AG09309 (cell line): ENCODE measurements at places on chromosomes 11 and 22.

DNA sequence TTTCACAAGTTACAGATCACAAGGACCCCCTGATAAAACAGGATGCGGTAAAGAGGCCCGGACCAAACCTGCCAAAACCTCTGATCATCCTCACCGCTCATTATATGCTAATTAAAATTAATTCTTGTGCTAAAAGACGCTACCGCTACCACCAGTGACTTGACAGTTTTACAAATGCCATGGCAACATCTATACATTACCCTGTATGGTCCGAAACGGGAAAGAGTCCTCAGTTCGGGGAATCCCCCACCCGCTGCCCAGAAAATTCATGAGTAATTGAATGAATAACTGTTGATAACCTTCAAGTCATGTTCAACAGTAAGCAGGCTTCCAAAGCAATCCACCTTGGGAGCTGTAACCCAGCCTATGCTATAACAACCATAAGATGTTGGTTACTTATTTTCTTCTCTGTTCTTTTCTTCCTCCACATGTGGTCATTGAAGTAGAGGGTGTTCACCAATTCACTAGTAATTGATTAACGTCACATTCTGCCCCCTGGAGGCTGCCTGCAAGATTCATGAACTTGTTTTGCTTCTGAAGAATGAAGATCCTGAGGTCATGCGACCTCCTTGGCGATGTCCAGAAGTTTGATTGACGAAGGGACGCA lies 20.6 kb downstream of the APOBEC3H start:
- DNase-seq: peak; percentile 4

GRCh38 chr11:85682330-85683305 lies 3.4 kb downstream of the CCDC89 start:
- DNase-seq: no peak

DNA sequence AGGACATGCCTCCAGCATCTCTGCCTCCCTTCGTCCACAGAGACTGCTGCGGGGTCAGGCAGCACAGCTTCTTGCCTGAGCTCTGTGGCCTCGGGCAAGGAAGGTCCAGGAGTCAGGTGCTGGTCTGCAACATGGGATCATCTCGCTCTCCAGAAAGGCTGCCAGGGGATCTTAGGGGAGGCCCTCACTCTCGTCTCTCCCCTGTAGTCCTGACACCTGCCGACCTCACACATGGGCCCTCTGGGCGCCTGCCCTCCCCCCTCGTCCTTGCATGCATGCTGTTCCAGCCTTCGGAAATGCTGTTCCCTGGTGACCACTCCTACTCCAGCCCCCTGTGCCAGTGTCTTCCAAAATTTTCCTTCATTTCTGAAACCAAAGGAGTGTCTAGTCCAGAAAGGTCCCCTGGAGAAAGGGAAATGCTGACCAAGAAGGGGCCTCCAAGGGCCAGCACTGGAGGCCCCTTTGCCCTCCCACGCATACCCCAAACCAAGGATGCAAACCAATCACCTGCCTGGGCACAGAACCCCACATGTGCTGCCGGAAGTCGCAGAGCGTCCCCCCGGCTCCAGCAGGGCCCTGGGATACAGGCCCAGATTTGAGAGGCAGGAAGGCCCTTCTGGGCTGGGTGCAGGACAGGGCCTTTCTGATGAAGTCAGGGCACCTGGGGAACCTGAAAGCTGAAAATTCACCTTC lies 41.0 kb downstream of the IGF2 start:
- no peak for DNase-seq

- no peak for DNase-seq
Measured at GRCh38 chr11:27460158-27460978, 12.2 kb downstream of the LGR4 start.

DNA sequence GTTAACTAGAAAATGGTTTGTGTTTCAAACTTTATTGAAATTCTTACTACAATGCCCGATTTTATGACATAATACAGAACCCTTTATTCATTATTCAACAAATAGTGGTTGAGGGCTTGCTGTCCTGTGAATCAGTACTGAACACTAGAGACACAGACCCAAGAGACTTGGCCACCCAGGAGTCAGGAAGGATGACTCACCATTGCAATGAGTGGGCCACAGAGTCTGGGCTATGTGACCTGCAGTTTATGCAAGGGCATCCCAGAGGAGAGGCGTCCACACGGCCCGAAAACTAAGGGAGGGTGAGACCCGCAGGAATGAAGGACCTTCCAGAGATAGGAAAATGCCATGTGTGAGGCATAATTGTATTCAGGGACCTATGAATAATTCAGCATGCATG lies 143.8 kb upstream of the DDI1 start:
- DNase-seq: no peak

DNA sequence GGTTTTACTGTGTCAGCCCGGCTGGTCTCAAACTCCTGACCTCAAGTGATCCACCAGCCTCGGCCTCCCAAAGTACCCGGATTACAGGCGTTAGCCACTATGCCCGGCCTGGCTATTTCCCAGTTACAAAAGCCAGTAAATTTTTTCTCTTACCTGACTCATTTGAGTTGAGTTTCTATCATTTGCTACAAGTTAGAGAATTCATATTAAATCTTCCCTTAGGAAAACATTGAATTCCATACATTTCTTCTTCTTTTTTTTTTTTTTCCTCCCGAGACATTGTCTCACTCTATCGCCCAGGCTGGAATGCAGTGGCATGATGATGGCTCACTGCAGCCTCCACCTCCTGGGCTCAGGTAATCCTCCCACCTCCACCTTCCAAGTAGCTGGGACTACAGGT lies 26.0 kb downstream of the CHEK2 start:
- no peak for DNase-seq

GRCh38 chr11:43802509-43802908 lies 78.1 kb upstream of the ALKBH3 start:
- DNase-seq: no peak

- DNase-seq: no peak
Measured at GRCh38 chr11:23539556-23539955, 679.3 kb upstream of the CCDC179 start.

DNA sequence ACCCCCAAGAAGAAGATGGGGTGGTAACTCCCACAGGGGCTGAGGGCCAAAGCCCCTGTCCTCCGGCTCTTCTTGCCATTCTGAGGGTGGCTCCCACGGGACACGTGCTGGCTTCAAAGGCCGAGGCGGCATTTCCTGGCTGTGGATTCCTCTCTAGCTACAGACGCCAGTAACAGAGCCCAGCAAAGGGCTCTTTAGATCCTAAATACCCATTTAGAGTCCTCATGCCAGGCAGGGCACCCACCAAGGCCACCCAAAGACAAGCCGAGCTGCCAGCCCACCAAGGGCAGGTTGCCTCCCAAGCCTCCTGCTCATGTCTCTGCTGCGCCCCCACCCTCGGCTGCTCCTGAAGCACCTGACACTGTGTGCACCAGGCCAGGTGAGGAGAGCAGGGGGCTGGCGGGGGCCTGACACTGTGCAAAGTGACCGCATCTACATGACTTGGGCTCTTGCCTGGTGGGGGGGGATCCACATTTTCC lies 5.7 kb downstream of the LRFN4 start:
- DNase-seq: no peak

DNA sequence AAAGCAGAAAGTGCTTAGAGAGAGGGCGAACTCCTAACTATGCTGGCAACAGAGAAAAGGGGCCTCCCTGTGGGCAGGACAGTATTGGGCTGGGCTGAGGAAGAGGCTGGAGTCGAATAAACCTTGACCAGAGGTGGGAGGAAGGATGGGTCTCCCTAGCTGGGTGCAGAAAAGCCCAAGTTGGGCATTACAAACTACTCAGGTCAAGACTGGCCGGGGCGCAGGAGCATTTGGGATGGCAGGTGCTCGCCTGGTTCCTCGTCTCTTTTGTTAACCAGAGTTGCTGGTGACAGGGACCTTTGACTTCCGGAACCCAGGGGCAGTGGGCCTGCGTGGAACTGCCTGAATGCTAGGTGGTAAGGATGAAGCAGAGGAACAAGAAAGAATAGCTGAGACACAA lies 80.3 kb upstream of the SHISAL1 start:
- no peak for DNase-seq

- no peak for DNase-seq
Measured at GRCh38 chr11:30725645-30726195, 139.6 kb upstream of the MPPED2 start.

DNA sequence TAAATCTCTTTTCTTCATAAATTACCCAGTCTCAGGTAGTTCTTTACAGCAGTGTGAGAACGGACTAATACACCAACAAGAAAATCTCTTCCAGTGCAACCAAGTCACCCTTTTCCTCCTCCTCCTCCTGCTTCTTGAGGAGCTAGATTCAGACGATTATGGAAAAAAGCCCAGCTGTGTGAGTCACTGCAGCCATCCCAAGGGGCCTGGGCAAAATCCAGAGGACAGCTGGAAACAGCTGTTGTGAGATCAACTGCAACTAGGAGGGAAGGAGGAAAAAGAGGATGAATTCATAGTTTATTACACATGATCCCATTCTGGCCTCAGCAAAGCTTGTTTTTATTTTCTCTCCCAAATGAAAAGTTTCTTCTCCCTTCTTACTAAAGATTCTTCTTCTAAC lies 32.9 kb downstream of the RBFOX2 start:
- DNase-seq: peak; percentile 86

DNA sequence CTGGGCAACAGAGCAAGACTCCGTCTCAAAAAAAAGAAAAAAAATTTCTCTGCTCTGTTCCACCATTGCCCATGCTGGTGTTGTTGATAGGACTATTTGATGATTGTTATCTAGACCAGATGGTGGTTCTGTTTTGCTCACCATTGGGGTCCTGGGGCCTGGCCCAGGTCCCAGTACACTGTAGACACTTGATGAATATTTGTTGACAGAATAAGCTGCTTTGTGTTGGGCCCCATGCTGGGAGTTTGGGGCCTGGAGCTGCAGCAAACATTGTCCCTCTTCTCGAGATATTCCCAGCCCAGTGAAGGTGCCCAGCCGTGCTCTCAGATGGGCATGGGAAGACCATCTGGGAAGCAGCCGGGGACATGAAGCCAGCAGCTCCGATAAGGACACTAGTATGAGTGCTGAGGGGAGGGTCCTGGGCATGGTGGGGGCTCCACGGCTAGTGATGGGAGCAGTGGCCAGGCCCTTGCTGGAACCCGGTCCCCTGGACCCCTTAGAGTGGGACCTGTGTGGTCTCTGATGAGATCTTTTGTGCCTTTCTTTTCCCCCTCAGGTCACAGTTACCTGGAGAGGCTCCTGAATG lies 13.6 kb downstream of the INCENP start:
- no peak for DNase-seq

DNA sequence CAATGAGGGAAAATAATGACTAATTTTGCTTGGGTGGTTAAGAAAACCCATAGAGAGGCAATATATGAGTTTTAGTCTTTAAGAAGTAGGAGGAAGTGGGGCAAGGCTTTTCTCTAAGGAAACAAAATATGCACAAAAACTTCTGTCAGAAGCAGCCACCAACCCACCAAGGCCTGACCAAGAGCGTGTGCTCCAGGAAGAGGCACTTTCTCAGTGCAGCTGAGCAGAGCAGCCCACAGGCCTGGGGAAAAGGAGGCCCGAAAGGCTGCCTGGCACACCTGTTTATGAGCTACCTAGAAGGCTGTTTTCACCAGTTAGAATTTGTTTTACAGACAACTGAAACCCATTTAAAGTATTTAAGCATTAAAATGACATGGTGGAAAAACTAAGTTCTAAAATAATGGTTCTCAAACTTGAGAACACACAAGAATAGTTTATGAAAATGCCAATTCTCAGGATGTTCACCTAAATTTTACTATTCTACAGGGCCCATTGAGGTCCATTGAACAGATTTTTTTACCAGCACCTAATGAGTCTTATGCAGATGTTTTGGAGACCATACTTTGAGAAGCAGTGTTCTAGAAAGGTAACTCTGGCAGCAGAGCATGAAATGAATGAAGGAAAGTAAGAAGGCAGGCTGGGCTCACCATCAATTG lies 160.5 kb upstream of the DDI1 start:
- no peak for DNase-seq

GRCh38 chr22:37487571-37487970 lies 1.4 kb upstream of the MFNG start:
- DNase-seq: no peak

DNA sequence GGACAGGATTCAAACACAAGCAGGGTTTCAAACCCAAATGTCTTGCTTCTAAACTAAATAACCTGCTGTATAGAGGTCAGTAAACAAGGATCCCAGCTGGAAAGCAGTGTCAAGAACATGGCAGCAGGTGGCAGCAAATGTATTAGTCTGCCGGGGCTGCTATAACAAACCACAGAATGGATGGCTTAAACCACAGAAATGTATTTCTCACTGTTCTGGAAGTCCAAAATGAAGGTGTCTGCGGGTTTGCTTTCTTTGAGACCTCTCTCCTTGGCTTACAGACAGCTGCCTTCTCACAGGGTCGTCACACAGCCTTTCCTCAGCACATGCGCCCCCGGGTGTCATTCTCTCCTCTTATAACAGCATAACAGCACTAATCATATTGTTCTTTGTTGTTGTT lies 65.1 kb upstream of the LRRC55 start:
- DNase-seq: no peak

- peak; percentile 11 for DNase-seq
Measured at GRCh38 chr11:95985174-95985808, 61.4 kb upstream of the MTMR2 start.

DNA sequence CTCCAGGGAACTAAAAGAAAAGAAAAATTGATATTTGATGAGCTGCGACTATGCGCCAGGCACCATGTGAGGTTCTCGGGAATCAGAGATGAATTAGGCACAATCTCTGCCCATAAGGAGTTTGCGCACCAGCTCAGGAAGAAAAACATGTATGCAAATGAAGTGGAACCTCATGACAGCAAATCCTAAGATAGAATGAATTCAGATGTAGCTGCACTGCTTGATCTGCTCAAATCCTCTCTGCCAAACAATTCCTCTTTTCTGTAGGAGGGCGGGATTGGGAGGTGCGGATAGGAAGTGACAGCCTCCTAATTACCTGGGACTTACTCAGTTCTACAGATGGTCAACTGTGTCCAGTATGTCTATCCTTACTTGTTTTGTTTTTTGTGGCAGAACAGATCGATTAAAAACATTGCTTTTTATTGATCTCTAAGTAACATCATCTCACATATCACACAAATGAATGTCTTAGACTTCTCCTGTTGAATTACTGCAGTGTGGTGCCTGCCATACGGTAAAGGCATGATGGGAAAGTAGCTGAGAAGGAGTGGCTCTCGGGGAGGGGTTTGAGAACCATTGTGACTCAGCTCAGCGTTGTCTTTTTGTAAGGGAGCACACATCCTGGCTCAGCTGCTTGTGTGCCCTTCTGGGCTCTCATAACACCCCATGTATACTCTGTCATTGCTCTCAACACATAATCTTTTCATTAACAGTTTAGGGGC lies 13.9 kb downstream of the CRTAM start:
- DNase-seq: no peak

GRCh38 chr22:38311323-38311620 lies 6.0 kb downstream of the CSNK1E start:
- no peak for DNase-seq
